Fibroblast of upper back skin (primary cell): ENCODE measurements at places on chromosomes 7 and 10.

DNA sequence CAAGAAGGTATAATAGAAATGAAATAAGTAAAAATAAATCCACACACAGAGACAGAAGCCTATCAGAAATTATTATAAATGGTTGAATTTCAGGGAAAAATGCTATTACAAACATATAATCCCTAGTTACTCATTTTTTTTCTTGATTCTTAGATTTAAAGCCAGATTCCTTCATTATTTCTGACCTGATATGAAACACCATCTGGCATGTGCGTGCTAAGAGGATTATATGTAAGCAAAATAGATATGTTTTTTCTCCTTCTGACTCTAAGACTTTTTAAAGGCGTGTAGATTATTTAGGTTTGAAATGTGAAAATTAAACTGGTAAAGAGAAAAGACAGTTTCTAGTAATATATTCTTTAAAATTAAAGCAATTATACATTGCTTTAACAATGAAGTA, 236.7 kb upstream of the ETV1 start:
- no peak for DNase-seq

GRCh38 chr10:118445535-118445934, 103.4 kb upstream of the FAM204A start:
- DNase-seq, result no peak

DNA sequence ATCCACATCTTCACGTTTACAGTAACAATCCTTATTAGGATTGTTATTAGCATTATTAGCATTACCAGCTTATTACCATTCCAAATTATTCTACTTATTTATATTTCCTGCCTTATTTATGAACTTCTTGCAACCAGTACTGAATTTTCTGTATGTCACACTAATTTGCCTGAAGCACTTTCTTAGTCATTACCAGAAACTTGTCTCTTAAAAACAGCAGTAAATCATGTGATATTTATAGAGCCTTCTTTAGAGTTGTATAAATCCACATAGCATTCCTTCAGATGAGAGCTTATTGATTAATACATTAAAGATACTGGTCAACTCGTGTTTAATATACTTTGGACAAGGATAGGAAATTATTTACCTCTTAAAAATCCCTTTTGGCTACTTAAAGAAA, 618.6 kb downstream of the SUGCT start:
- no peak for DNase-seq

DNA sequence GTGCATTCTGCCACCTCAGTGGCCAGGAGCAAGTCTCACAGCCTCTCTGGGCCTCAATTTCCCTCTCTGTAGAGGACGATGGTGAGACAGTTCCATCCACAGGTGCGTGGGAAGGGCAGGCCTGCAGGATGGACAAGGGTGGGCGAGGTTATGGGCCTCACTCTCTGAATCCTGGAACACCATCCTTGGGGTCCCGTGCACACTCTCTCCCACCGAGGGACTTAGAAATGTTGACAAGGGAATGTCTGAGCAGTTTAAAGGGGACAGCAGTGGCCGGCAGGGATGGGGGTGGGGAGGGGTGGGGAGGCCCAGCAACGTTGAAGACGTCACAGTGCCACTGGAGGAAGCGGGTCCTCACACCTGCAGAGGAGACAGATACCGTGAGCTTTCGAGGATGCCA, 111.5 kb downstream of the FOXL3 start:
- DNase-seq, result no peak

DNA sequence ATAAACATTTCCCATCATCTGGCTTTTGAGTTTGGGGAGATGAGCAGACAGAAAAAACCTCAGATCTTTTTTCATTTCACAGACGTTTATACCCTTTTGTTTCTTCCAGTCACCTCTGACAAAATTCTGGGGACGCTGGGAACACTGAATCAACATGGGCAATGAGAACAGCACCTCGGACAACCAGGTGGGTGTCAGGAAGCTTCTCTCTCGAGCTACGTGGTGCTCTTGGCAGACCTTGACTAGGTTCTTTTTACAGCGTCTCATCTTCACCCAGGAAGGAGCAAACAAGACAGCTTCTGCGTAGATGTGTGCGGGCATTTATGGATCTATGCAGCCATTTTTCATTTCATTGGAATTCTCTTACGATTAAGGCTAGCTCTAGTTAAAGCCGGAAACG, 32.9 kb downstream of the TACC2 start:
- DNase-seq, result no peak

- no peak for DNase-seq
These were observed 241.5 kb upstream of the SP8 start for GRCh38 chr7:21028186-21028585.

DNA sequence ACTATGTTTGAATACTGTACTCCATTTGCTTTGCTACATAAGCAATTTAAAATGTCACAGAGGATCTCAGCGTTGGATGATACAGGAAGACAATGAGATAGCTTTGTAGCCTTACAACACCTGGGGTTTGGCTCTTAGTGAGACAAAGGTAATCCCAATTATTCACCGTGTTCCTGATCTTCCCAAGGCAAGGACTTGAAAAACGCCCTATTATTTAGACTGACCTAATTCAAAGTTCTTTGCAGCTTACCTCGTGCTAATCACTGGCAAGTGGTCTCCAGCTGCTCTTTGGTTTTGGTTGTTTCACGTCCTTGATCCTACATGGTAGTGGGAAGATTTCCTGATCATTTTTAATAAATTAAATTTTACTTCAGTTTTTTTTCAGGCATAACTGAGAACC, 23.0 kb upstream of the C7orf33 start:
- no peak for DNase-seq

- DNase-seq, result no peak
These were observed 326.5 kb upstream of the AOAH start for GRCh38 chr7:37050801-37051200.

DNA sequence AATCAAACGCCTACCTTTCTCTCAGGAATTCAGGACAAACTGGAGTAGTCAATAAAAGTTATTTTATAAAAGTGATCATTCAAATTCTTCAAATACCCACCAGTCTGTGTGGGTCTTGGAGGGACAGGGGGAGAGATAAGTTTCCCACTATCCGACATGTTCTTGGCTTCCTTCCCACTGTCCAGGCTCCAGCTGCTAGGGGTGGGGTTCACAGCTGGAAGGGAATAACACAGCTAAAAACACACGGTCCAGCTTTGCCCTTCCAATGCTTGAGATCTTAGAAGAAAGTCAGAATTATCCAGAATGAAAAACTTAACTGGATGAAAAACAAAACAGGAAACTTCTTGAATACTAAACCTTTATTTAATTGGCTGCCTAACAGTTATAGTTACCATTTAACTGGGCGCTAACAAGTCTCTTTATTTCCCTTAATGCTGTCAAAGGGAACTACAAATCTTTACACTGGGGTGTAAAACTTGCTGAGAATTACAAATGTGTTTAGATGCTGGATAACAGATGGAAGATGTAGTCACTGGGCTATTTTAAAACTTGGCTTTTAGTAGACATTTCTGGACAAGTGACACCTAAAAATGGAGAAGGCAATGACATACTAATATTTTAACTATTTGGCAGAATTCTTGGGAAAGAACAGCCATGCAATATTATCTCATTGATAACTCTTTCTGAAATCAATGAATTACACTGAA, 172.8 kb upstream of the IMMP2L start:
- no peak for DNase-seq

- no peak for DNase-seq
These were observed 8.0 kb upstream of the CHST15 start for GRCh38 chr10:124101351-124101750.

GRCh38 chr7:148609045-148609725, 18.6 kb downstream of the C7orf33 start:
- DNase-seq, result peak; percentile 23

DNA sequence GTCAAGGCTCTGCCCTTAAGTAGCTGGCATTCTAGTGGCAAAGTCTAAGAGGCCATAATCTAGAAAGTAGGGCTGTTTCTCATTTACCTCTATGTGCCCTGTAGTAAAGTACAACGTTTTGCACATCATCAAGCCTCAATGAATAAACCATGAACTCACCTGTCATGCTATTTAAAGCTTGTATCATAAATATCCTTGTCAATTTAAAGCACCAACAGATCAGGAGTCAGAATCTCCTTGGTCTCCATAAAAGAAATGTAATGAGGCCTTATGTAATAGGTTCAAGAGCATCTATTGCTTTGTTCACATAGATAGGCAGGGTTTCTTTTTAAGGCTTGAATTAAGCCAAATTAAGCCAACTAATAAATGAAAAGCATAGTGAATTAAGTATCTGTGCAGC, 181.9 kb downstream of the KMT2E start:
- DNase-seq, result no peak

DNA sequence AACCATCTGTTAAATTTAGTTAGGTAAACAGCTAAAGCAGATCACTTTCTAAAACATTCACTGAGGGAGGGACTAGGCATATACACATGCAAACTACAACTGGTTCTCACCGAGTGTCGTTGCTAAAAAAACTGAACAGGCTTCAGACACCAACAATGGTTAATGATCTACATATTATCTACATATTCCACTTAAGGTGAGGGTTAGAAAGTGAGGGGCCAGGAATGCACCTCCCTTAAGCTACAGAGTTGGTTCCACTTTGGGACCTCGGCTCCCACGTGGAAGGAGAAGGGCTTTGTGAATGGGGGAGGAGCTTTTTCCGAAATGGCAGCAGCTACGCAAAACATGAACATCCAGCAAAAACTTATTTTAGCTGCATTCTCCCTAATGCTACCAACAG, 5.8 kb downstream of the CTBP2 start:
- no peak for DNase-seq

GRCh38 chr7:99621271-99621670, 4.5 kb downstream of the ZSCAN25 start:
- DNase-seq, result no peak

- DNase-seq, result no peak
These were observed 22.7 kb downstream of the RAMP3 start for GRCh38 chr7:45180084-45180986.

- DNase-seq, result no peak
These were observed 549.4 kb downstream of the GPAM start for GRCh38 chr10:111634191-111634590.

DNA sequence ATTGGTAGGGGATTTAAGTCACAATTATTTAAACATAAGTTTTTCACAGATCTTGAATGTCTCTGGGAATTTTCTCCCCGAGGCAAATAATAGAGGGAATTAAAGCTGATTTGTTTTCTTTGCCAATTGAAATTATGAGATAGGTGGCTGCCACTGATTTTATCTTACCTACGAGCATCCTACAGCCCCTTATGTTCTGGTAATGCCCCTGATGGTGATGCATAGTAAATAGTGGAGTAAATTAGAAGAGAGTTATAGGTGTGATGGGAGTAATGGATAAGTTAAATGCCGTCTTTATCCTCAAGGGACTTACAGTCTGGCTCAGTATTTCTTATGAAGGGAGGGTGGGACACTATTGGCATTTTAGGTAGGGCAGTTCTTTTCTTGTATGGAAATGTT, 58.1 kb downstream of the HDAC9 start:
- DNase-seq, result no peak

DNA sequence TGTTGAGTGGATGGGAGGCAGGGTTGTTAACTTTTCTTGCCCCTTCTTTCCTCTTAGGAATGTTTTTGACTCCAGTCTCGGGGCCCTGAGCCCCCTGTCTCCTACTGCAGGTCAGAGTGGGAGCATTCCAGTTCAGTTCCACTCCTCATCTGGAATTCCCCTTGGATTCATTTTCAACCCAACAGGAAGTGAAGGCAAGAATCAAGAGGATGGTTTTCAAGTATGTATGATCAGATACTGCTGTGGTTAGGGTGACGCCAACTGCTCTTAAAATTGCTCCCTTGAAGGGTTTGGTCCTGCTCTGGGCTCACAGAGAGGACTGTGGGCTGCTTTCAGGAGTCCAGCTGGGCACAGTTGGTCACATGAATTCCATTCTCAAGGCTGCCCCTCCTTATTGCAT, 22.0 kb downstream of the VWA2 start:
- peak; percentile 56 for DNase-seq

GRCh38 chr7:22962775-22963350, 51.1 kb downstream of the HYCC1 start:
- DNase-seq, result no peak

DNA sequence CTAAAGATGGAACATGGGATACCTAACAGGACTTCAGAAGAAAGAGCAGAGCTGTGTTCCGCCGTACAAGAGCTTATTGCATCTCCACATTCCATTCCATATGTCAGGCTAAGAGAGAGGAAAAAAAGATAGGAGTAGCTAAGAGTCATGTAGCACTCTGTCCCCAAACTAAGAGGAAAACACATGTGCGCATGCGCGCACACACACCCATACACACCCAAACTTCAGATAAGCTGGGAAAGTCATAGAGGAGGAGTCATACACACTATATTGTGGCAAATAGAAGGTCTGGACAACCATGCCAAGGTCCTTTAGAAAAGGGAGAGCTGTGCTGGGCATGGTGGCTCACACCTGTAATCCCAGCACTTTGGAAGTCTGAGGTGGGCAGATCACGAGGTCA, 132.4 kb downstream of the RAB11FIP2 start:
- no peak for DNase-seq
